ENCODE measurements at places on chromosomes 12 and 14. TPM values are rescaled to one million over a fixed set of nuclear protein-coding genes. Genes with fewer than 3 reads are reported as not detected.

KRT79 gene
- total RNA-seq: 0.07 TPM

CEP128 gene
- total RNA-seq: 3.6 TPM

OASL gene
- 0.52 TPM for total RNA-seq

DLGAP5 gene
- 10.8 TPM for total RNA-seq

KLHL33 gene
- total RNA-seq: not detected

C12orf50 gene
- 0.40 TPM for total RNA-seq

NAP1L1 gene
- 352 TPM for total RNA-seq

MAP1LC3B2 gene
- total RNA-seq: not detected

SPTLC2 gene
- total RNA-seq: 34.3 TPM

OTOGL gene
- total RNA-seq: 0.44 TPM

OR4Q2 gene
- total RNA-seq: not detected

POTEM gene
- not detected for total RNA-seq

DNA sequence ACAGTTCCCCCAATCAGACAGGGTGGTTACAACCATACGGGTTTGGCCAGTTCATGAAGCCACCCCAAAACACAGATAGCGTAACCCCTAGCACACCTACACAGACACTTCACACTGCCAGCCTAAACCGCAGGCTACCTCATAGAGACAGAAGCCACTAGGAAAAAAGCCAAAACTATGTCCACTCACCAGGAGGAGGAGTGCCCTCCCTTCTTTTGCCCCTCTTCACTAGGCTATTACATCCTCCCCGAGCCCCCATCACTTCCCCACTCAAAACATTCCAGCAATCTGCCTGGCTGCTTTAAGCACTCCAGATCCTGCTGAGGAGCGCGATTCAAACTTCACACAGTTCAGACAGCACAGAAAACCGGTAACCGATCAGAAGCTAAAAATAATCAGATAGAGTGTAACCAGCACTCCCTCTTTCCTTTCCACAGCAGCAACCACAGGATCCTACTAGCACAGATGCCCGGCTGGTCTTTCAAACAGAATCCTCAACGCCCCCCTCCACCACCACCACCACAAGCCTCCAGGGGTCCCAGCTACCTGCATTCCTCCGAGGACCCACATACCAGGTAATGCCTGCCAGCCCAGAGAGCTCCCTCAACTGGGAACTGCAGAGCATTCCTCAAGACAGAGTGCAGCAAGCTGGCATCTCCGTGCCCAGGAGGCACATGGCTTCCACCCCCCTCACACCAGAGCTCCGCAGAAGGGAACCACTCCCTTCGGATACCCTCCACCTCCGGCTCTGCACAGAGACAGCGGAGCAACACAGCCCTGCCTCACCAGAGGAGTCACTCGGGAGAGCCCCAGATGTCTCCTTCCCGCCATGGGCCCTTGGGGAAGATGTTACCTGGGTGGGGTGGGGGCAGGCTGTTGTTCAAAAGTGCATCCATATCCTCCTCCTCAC, 1.5 kb downstream of the CHD4 start:
- DNase-seq: no peak
- H3K4me1 ChIP-seq: peaks cover 29% of the 10 kb centered on the region
- H3K27me3 ChIP-seq: no peaks in the 10 kb centered on the region
- no peaks in the 10 kb centered on the region for H3K36me3 ChIP-seq

DNA sequence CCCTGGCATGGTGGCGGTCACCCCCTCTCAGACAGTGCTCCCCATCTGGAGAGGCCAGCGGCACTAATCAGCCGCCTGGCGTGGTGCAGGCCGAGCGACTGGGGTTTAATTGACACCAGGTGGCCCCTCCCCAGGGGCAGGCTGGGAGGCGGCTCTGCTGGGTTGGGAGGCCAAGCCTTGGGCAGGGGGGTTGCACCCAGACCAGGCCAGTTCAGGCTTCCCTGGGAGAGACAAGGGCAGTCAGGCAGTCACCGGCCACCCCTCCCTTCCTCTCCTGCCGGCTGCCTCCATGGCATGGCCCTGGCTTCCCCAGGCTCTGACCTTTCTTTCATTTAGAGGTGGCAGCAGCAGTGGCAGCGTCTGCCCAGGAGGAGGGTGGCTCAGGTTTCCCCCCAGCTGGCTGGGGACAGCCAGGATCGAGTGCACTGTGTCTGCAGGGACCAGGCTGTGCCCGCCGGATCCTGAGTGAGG, 78.1 kb upstream of the NOS1 start:
- no peak overlapping the region for H3K27ac ChIP-seq
- H3K4me3 ChIP-seq: no peak overlapping the region
- no peaks in the 10 kb centered on the region for H3K27me3 ChIP-seq
- H3K36me3 ChIP-seq: no peaks in the 10 kb centered on the region
- DNase-seq: no peak

DNA sequence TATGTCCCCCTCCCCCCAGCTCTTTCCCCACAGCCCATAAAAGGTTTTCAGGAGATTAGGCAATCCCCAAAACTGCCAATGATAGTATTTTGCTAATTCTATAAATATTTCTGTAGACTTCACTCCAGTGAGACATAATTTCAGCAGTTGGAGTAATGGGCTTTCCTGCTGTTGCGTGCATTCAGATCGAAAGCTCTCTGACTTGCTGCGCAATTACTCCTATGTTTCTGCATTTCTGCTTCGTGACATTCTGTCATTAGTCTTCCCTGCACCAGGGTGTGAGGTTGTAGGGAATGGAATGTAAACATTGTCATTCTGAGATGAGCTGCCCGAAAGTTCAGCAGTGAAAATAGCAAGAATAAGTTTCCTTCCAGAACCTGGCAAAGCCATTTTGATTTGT, 58.2 kb downstream of the SAMD4A start:
- no peaks in the 10 kb centered on the region for H3K27me3 ChIP-seq
- peak overlapping the region; percentile 64 for H3K27ac ChIP-seq
- H3K4me1 ChIP-seq: peaks cover 34% of the 10 kb centered on the region
- peak; percentile 60 for DNase-seq
- H3K36me3 ChIP-seq: no peaks in the 10 kb centered on the region
- no peak overlapping the region for H3K4me3 ChIP-seq

DNA sequence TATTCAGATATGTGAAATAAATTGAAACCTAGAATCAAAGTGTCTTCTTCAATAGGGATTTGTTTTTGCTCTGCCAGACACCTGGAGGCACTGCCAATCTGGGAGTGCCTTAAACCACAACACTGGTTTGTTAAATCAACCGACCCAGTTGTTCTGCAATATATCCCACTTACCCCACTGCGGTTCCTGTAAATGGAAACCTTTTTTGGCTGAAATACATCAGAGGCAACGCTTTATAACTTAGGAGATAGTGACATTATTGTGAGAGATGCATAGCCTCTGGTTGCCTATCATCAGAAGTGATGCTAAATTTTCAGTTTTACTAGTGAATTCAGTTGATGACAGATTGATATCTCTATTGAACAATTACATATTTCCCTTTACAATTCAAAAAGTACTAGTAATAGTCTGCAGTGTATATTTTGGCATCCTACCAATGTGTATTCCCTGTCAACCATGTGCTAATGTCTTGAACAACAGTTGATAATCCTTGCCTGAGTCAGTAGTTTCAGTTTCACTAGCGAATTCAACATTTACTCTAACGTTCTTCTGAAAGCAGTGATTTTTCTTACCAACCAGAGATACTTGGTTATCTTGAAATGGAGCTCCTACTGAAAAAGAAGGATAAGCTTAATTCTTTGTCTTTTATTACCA, 30.5 kb downstream of the PPP2R5C start:
- H3K4me1 ChIP-seq: no peaks in the 10 kb centered on the region
- H3K36me3 ChIP-seq: no peaks in the 10 kb centered on the region
- no peaks in the 10 kb centered on the region for H3K27me3 ChIP-seq
- H3K4me3 ChIP-seq: peak overlapping the region; percentile 30
- DNase-seq: no peak
- peak overlapping the region; percentile 76 for H3K27ac ChIP-seq

GRCh38 chr14:104694991-104695659, 5.7 kb downstream of the INF2 start:
- H3K27ac ChIP-seq: no peak overlapping the region
- no peak for DNase-seq
- no peaks in the 10 kb centered on the region for H3K36me3 ChIP-seq
- H3K4me1 ChIP-seq: peaks cover 22% of the 10 kb centered on the region

DNA sequence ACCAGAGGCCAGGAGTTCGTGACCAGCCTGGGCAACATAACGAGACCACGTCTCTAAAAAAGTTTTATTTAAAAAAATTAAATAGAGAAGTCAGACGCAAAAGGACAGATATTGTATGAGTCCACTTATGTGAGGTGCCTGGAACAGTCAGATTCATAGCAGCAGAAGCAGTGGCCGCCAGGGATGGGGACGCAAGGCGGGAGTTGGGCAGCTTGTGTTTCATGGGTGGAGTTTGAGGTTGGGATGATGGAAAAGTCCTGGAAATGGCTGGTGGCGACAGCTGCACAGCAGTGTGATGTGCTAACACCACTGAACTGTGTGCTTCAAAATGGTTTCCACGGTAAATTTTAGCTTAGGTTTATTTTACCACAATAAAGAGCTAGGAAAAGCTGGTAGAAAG, 57.6 kb upstream of the DDX11 start:
- no peaks in the 10 kb centered on the region for H3K4me1 ChIP-seq
- H3K27ac ChIP-seq: no peak overlapping the region
- DNase-seq: no peak
- H3K36me3 ChIP-seq: no peaks in the 10 kb centered on the region
- H3K27me3 ChIP-seq: no peaks in the 10 kb centered on the region
- no peak overlapping the region for H3K4me3 ChIP-seq

- H3K4me1 ChIP-seq: peaks cover 4% of the 10 kb centered on the region
- no peak overlapping the region for H3K27ac ChIP-seq
- no peaks in the 10 kb centered on the region for H3K27me3 ChIP-seq
- H3K36me3 ChIP-seq: no peaks in the 10 kb centered on the region
- H3K4me3 ChIP-seq: no peak overlapping the region
- no peak for DNase-seq
These were observed 431.9 kb downstream of the BCL11B start for GRCh38 chr14:98840091-98840490.

DNA sequence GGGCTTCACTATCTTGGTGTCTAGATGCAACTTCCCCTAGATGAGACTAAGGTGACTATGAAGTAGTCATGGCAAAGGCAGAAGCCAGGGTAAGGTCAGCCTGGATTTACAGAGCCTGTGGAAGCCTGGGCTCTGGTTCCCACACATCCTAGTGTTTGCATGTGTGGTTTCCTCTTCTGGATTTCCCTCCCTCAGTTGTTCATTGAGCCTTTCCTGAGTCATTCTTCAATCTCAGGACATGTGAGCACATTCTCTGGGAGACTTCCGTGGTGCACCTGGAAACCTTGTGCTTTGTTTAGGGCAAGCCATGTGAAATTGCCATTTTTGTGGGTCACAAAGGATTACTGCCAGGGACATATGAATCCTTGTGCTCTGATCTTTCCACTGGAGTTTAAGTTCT, 236.6 kb downstream of the C12orf75 start:
- no peak overlapping the region for H3K4me3 ChIP-seq
- peaks cover 7% of the 10 kb centered on the region for H3K4me1 ChIP-seq
- H3K27me3 ChIP-seq: no peaks in the 10 kb centered on the region
- H3K36me3 ChIP-seq: no peaks in the 10 kb centered on the region
- no peak for DNase-seq

- H3K36me3 ChIP-seq: no peaks in the 10 kb centered on the region
- DNase-seq: peak; percentile 82
- H3K27ac ChIP-seq: peak overlapping the region; percentile 90
- peaks cover 42% of the 10 kb centered on the region for H3K4me1 ChIP-seq
- no peak overlapping the region for H3K4me3 ChIP-seq
These were observed 20.0 kb upstream of the TCP11L2 start for GRCh38 chr12:106282457-106283097.

DNA sequence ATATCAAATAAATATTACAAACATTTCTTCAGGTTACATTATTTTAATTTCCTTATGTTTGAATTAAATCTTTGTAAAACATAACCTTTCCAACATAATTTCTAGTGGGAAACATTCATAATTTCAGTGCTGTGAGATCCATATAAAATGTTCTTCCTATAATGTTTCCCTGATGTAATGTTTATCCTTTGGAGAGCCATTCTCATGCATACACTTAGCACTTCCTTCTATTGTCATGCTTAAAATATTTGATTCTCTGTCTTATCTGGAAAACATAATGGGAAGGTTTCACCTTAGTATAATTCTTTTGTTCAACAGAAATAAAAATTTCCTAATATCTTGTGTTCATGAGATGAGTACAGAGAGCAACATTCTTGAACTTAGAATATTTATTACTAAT, 472.5 kb downstream of the ADAMTS20 start:
- no peaks in the 10 kb centered on the region for H3K4me1 ChIP-seq
- no peaks in the 10 kb centered on the region for H3K36me3 ChIP-seq
- DNase-seq: no peak
- H3K27ac ChIP-seq: no peak overlapping the region

GRCh38 chr12:8969861-8970411, 19.4 kb upstream of the KLRG1 start:
- no peak overlapping the region for H3K4me3 ChIP-seq
- DNase-seq: no peak
- no peaks in the 10 kb centered on the region for H3K36me3 ChIP-seq
- H3K4me1 ChIP-seq: no peaks in the 10 kb centered on the region

DNA sequence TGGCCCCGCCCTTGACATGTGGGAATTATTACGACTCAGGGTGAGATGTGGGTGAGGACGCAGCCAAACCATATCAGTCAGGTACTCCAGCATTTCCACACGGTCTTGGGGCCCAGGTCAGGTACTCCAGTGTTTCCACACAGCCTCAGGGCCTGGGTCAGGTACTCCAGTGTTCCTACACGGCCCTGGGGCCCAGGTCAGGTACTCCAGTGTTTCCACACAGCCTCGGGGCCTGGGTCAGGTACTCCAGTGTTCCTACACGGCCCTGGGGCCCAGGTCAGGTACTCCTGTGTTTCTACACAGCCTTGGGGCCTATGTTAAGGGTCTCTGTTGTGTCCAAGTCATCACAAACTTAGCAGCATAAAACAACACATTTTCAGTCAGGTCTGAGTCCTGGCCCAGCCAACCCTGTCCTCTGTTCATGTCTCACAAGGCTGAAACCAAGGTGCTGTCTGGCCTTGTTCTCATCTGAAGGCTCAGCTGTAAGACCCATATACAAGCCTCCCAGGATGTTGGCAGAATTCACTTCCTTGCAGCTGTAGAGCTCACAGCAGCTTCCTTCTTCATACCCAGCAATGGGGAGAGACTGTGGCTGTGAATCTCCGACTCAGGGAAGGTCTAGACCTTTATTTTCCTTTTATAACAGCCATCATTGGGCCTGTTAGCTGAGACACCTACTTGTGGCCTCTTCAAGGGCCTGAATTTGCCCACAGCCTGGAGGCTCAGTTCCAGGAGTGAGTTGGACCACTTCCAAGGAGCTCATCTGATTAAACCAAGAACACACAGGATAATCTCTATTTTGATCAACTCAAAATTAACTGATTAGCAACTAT, 107.6 kb upstream of the SFSWAP start:
- no peak for DNase-seq
- H3K4me1 ChIP-seq: no peaks in the 10 kb centered on the region
- H3K36me3 ChIP-seq: no peaks in the 10 kb centered on the region
- H3K4me3 ChIP-seq: no peak overlapping the region
- H3K27me3 ChIP-seq: peaks cover 28% of the 10 kb centered on the region
- no peak overlapping the region for H3K27ac ChIP-seq

DNA sequence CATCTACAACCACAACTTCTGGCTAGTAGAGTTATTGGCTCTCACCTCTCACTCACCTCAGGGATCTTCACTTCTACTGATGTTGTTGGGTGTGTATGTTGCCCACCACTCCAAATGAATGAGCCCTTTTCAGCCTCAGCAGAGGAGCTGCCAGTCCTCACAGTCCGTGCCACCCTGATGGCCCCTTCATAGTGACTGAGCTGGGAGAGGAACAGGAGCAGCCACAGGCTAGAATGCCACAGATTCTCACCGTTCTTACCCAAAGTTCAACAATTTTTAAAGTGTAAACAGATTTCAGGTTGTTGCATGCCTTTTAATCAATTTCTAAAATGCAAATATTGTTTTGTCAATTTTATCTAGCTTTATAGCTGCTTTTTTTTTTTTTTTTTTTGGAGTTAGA, 74.5 kb upstream of the DNM1L start:
- H3K4me3 ChIP-seq: no peak overlapping the region
- peaks cover 16% of the 10 kb centered on the region for H3K4me1 ChIP-seq
- H3K36me3 ChIP-seq: no peaks in the 10 kb centered on the region
- H3K27me3 ChIP-seq: no peaks in the 10 kb centered on the region
- no peak overlapping the region for H3K27ac ChIP-seq
